Astrocyte (in vitro differentiated cells and primary cell): ENCODE measurements at places on chromosomes 2 and 18. TPM values are rescaled to one million over a fixed set of nuclear protein-coding genes. Genes with fewer than 3 reads are reported as not detected.
A peak's percentile ranks its signal among the peaks of the same experiment; 100 is the strongest.

- peak; percentile 6 for DNase-seq
Measured at GRCh38 chr18:25136416-25137196, 215.4 kb downstream of the ZNF521 start.

GRCh38 chr2:144364944-144365738 is 154.8 kb downstream of the ZEB2 start:
- DNase-seq: peak; percentile 87

- DNase-seq: peak; percentile 36
Measured at GRCh38 chr18:25832001-25832604, 258.3 kb downstream of the SS18 start.

GRCh38 chr2:28454016-28454930 is 41.6 kb upstream of the PLB1 start:
- DNase-seq: no peak

DNA sequence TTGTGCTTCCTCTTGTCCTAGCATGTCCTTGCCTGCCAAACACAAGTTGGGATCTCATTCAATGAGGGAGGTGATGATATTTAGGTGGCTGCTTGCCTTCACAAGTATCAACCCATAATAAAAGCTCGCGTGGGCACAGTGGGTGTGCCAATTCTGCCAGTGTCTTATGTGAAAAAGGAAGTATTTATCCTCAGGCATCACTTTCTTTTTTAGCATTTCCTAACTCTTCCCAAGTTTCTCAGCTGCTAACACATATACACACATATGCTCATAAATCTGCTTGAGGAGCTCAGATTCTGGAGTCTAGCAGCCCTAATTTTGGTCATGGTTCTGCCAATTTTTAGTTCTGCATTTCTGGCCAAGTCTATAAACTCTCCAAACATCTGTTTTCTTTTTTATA is 319.5 kb upstream of the HNMT start:
- no peak for DNase-seq

- peak; percentile 14 for DNase-seq
Measured at GRCh38 chr18:40413160-40413559, 1541.9 kb upstream of the PIK3C3 start.

DNA sequence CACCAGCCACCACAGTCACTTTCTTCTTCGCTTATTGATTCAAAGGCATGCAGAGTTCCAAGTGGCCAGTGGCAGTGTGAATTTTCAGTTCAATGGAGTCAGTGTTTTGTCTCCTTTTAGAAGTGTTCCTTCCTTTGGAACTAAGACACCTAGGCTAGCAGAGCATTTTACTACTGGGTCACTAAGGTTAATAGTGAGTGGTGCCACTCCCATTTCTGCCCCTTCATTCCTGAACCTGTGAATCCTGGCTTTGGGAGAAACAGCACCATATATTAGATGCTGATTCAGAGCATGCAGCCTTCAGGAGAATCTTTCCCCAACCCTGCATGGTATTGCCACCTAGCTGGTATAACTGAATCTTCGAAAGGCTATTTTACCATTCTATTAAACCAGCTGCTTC is 312.7 kb downstream of the HRH4 start:
- DNase-seq: no peak

- peak; percentile 72 for DNase-seq
Measured at GRCh38 chr2:203997980-203998809, 61.6 kb downstream of the ICOS start.

DNA sequence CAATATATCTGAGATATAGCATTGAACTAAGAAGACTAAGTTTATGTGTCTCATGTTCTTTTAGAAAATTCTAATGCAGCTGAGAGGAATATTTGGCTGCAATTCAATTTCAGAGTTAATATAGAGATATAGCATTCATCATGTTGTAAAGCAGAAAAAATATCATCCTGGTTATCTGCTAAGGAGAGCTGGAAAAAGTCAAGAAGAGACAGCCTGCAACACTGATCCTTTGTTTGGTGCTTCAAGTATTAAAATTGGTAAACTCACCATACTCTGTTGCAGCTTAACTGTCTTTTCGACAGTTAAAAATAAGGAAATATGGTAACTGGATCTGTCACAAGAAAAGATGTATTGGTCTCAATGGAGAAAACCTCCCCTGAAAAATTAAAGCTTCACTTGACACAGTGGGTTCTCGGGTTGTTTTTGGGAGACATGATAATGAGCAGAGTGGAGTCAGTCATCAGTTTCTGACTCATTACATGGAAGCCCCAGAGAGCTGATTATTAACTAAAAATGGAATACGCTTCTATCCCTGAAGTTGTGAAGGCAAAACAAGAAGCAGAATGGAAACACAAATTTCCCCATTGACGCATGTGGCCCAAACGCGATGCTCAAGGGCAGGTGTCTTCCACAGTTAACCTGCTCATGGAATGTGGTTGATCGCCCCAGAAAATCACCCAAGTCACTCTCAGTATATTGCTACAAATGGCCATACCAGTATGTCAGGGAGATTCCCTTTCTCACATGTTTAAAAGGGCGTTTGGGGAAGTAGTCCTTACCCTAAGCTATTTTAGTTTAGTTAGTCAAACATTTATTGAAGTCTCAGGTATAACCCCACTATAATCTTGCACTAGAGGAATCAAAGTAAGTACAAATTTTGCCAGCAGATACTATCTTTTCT is 8.2 kb downstream of the BCL2 start:
- DNase-seq: no peak

DNA sequence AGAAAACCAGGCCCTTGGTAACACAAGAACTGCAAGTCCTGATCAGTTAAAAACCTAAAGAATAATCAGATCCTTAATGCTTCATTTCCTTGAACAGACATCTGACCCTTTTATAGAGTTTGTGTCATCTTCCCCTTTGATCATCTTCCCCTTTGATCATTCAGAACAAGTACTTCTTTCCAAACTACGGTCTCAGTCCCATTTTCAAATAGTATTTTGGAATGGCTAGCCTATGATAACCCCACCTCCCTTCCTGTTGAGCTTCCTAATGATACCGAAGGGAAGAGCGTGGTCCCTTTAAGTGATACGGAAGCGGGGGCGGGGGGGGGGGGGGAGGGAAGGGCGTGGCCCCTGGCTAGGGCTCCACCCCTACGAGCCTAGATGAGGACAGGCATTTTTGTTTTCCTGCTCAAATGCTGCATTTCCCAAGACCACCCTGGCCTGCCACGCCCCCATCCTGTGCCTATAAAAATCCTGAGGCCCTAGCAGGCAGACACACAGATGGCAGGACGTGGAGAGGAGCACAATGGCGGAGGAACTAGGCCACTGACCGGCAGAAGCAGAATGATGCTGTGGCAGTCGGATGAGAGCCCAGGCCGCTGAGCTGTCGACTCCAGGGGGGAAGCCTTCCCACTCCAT is 24.1 kb upstream of the CHRNA1 start:
- DNase-seq: peak; percentile 29

DNA sequence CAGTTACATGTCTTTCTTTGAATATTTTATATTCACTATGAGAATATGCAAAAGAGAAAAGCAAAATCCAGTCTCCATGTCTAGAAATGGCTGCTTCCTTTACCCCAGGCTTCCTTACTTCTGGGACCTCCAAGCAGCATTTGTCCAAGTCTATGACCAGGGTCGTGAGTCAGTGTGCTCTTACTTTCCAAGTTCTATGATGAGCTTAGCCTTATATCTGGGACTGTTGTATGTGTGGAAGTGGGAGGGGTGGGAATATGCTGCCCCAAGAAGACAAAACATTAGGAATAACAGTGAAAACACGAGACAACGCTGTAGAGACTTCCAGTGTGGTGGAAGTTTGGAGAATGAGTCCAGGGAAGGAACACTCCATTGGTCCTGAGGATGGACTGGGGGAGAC is 21.2 kb upstream of the CHRNA1 start:
- DNase-seq: peak; percentile 60

DNA sequence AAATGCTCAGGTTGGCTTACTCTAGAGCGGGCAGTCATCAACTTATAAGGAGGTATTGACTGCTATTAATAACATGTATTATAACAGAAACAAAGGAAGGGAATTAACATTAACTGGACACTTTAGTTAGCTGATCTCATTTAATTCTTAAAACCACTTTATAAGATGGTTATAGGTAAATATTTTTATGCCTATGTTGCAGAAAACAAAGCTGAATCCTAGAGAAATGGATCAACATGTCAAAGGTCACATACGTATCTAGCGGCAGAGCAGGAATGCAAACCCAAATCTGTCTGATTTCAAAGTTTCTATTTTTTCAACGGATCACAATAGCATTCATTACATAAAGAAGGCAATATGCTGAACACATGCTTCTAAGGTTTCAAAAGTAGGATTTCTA is 200.0 kb downstream of the PDE1A start:
- no peak for DNase-seq

DNA sequence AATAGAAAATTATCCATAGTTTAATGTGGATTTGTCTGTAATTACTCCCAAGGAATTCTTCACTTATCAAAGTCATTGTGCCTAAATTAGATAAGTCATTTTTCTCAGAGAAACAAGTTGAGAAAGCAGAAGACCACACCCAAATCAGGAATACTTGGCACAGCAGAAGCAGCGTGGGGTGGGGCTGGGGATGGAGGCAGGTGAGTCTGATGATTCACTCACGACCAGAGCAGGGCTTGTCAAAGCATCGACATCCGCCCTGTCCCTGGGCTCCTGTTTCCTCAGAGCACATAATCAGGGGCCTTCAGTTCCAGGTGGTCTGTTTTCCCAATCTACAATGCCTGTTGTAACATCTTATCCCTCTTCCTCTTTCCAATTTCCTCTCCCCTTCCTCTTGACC is 31.5 kb upstream of the COLEC12 start:
- no peak for DNase-seq

- DNase-seq: no peak
Measured at GRCh38 chr2:64615192-64615763, 38.4 kb downstream of the SERTAD2 start.

DNA sequence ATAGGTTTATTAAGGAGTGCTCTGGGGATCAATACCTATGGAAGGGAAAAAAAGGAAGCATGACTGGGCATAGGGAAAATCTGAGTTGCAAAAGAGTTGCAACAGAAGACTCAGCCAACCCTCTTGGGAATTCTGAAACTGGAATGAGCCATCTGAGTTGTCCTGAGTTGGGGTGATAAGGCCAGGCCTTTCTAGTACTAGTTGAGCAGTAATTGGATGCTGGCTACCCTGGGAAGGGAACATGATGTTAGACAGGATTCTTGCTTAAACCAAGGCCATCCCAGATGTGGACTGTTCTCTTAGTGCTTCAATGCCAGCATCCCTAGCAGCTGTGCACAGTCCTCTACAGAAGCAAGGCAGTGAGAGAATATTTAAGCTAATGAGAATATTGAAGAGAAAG is 348.8 kb upstream of the GULP1 start:
- DNase-seq: no peak

GRCh38 chr18:23738151-23738550 is 48.9 kb downstream of the LAMA3 start:
- DNase-seq: no peak

DNA sequence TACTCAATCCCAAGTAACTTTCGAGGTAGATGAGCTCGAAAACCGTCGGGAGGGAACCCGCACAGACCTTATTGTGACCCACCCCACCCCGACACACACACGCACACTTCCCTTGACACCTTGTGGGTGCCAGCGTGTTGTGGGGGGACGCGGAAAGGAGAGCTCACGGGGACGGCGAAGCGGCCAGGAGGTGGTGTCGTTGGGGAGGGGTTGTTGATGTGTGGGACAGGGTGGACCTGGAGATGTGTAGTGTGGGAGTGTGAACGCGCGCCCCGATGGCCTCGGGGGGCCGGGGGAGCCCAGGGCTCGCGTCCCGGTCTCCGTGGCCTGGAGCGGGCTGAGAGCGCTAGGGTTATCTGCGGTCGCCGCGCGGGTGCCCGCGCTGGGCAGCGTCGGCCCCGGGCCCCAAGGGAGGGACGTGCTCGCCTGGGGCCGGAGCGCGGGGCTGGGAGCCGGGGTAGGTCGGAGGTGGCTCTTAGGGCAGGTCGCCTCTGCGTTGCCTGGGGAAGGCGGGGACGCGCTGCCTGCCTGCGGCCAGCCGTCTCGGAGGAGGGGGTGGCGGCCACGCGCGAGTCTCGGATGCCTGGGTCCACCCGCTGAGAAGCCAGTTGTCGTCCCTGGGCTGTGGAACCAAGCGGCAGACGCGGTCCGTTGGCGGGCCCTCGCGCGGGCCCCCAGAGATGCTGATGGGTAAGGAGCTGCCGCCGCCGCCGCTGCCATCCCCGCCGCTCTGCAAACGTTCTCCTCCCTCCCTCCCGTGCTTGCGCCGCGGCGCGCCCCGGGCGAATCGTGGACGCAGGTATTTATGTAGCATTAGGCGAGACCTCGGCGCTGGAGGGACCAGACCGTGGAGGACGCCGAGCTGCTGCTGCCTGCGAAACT is 1.6 kb downstream of the KLHL29 start:
- DNase-seq: peak; percentile 10

The RAD51AP2 gene
- total RNA-seq: 0.10 TPM in 1 of 2 replicates, not detected in the other

The MBD5 gene
- 52.8 and 53.6 TPM in 2 replicates for total RNA-seq

The UCN gene
- total RNA-seq: 1.1 and 1.5 TPM in 2 replicates

The TNFAIP6 gene
- total RNA-seq: 0.75 and 1.4 TPM in 2 replicates
